Iris pigment epithelial cell (primary cell): ENCODE measurements at places on chromosomes 1 and 21.

- peak; percentile 77 for DNase-seq
Observed at GRCh38 chr1:101236516-101237228, at the start of gene S1PR1. Gene S1PR1, plus strand, starts transcription at chr1:101237019. Its CDS starts 1,966 bp downstream, at chr1:101238985.

GRCh38 chr1:12473596-12474362 is 144.2 kb downstream of the DHRS3 start:
- peak; percentile 67 for DNase-seq

DNA sequence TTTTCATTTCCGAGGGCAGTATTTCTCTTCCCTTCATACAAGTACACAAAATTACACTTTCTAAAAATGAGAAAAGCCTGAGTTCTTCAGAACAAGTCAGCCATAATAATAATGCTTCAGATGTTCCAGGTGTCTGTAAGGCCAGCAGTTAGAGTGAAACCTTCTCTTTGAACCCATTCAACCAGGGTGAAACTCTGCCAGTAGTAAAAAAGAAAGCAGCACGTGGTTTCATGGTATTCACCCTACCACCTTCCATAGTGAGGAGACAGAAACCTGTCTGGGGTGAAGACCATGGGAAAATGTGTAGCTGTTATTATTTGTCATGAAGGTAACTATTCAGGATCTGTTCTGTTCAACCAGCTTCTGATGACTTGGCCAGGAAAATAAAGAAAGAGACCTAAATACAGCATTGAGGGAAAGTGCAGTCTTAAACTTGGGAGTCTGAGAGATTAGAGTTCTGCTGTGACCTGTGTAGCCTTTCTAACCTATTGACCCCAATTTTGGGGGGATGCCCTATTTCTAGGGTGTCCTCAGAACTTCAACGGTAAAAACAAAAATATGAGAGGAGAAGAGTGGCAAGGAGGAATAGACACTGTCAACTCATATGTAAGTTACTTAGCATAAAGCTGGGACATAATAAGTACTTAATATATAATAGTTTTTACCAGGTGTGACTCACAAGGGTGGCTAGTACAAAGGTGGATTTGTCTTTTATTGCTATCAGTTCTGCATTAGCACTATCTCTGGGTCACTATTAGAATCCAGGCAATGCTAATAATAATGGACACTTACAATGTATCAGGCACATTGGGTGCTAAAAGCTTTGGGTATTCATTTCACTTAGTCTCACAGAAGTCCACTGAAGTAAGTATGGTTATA is 70.0 kb upstream of the TNFSF4 start:
- DNase-seq = no peak

DNA sequence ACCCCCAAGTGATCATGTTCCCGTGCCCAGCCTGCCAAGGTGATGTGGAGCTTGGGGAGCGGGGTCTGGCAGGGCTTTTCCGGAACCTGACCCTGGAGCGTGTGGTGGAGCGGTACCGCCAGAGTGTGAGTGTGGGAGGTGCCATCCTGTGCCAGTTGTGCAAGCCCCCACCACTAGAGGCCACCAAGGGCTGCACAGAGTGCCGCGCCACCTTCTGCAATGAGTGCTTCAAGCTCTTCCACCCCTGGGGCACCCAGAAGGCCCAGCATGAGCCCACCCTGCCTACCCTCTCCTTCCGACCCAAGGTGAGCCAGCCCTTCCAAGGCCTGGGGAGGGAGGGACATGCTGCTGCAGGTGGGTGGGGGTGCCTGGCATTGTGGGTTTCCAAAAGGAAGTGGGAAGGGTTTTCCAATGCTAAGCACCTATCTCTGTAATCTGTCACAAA is 2.3 kb downstream of the TRIM46 start:
- no peak for DNase-seq

GRCh38 chr1:60891765-60892164 is 190.6 kb upstream of the NFIA start:
- no peak for DNase-seq
